ENCODE measurements at places on chromosomes 16 and 17.
A peak's percentile ranks its signal among the peaks of the same experiment; 100 is the strongest.

DNA sequence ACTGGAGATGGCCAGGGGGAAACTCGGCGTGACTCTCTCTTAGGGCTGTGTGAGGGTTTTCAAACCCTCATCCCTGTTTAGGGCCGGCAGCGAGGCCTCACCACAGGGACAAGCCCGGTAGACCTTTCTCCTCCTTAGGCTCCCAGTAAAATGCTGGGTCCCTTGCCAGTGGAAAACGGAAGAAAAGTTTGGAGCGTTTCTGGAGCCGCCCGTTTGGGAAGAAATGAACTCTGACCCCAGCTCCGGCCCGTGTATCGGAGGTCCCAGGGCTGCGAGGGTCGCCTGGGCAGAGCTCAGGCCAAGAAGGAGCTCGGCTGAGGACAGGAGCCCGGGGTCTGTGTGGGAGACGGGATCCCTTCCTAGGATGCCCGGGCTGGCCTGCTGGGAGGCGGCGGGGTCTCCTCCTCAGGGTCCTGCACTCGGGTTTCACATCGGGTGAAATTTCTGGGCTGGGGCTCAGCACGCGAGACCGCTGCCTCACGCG is 23.2 kb downstream of the ZNF213 start:
- H3K4me1 ChIP-seq: peaks cover 15% of the 10 kb centered on the region
- peaks cover 13% of the 10 kb centered on the region for H3K27me3 ChIP-seq
- no peaks in the 10 kb centered on the region for H3K36me3 ChIP-seq
- H3K27ac ChIP-seq: peak overlapping the region; percentile 21

- no peaks in the 10 kb centered on the region for H3K36me3 ChIP-seq
- H3K4me3 ChIP-seq: no peak overlapping the region
- DNase-seq: no peak
- no peak overlapping the region for H3K27ac ChIP-seq
- no peaks in the 10 kb centered on the region for H3K4me1 ChIP-seq
- no peaks in the 10 kb centered on the region for H3K27me3 ChIP-seq
These were observed 243.0 kb upstream of the N4BP1 start for GRCh38 chr16:48852951-48853350.

GRCh38 chr17:67353161-67353560 is 13.2 kb downstream of the PSMD12 start:
- no peak overlapping the region for H3K4me3 ChIP-seq
- no peaks in the 10 kb centered on the region for H3K4me1 ChIP-seq
- H3K36me3 ChIP-seq: no peaks in the 10 kb centered on the region
- H3K27ac ChIP-seq: no peak overlapping the region
- H3K27me3 ChIP-seq: no peaks in the 10 kb centered on the region

GRCh38 chr17:29156781-29157180 is 23.4 kb downstream of the MYO18A start:
- no peaks in the 10 kb centered on the region for H3K27me3 ChIP-seq
- H3K4me3 ChIP-seq: no peak overlapping the region
- peaks cover 17% of the 10 kb centered on the region for H3K4me1 ChIP-seq

GRCh38 chr17:44793885-44794842 is 35.4 kb downstream of the ADAM11 start:
- no peak overlapping the region for H3K27ac ChIP-seq
- DNase-seq: no peak
- H3K4me1 ChIP-seq: peaks cover 8% of the 10 kb centered on the region

DNA sequence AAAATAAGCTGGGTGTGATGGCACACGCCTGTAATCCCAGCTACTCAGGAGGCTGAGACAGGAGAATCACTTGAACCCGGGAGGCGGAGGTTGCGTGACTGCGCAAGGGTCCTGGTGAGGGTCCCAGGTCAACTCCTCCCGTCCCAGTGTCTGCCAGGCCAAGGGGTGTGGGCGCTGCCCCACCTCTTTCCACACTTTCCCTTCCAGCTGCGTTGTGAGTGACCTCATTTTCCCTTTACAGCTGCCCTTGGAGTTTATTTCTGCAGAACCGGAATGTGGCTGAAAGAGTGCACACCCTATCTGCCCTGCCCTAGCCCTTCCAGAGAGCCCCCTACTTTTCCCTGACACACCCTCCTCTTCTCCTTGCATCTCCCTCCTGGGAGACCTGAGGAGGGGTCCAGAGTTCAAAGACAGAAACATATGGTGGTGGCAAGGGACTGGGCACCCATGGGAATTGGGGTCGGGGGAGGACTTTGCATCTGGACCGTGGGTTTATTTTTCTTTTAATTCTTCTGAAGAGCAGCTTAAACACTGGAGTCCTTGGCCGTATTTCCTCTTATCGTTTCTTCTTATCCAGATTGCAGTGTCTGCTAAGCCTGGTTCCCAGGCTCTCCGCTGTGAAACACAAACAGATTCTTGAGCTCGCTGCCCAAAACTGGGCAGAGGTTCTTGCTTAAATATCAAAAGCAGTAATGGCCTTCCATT is 20.9 kb downstream of the MRC2 start:
- no peak overlapping the region for H3K4me3 ChIP-seq
- H3K36me3 ChIP-seq: no peaks in the 10 kb centered on the region
- H3K27me3 ChIP-seq: peaks cover 10% of the 10 kb centered on the region
- H3K4me1 ChIP-seq: no peaks in the 10 kb centered on the region
- no peak overlapping the region for H3K27ac ChIP-seq

DNA sequence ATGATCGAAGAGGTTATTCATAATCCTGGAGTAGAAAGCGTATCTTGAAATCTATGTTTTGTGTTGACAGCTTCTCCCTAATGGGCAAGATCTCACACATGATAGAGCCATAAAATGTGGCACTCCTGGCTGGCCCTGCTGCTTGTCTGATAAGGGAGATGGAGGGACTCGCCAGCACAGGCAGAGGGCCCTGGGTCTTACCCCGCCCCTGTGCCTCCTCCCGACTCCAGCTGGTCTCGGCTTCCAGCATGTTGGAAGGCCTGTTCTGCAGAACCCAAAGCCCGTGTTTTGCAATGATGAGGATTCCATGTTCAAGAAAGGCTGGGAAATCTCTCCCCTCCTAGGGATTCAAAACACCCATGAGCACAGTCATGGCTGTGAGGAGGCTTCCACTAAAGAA is 106.7 kb upstream of the SDK2 start:
- no peak for DNase-seq
- H3K27me3 ChIP-seq: peaks cover 94% of the 10 kb centered on the region
- H3K4me1 ChIP-seq: no peaks in the 10 kb centered on the region
- H3K4me3 ChIP-seq: no peak overlapping the region

DNA sequence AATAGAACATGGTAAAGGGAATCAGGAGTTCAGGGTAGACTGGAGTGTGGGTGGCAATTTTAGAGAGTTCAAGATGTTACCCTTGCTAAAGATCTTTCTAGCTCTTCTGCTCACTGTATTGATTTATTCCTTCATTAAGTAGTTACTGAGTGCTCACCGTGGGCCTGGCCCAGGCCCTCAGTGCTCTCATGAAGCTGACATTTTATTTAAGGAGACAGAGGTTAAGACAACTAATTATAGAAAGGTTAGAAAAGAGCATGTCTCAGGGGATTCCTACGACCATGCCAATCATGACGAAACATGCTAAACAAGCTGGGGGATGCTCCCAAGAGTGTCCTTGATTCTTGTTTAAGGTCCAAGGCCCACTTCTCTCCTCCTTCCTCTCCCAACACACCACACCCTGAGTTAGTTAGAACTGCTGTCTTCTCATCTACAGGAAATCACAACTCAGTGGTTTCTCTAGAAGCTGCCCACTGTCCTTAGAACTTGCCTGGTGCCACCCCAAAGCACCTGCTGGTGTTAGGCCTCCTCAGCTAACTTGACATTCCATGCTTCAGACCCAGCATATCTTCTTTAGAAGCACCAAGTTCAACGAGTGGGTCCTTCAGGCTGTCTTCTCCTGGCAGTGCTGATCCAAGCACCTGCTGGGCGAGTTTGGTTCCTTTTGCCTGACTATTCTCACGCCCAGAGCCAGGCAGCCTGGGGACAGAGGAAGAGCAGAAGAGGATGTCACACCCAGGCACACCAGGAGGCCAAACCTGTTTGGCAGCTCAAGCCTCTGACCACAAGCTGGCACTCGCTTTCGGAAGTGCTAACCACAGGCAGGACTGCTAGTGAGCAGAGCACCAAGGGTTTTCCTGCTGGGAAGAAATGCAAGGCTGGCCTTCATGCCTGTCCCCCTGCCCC is 79.0 kb downstream of the GAS7 start:
- peak; percentile 52 for DNase-seq
- H3K36me3 ChIP-seq: no peaks in the 10 kb centered on the region
- H3K4me1 ChIP-seq: peaks cover 11% of the 10 kb centered on the region
- peak overlapping the region; percentile 74 for H3K27ac ChIP-seq
- H3K27me3 ChIP-seq: no peaks in the 10 kb centered on the region
